ENCODE measurements at places on chromosomes 7 and 10.

- no peak for DNase-seq
Observed at GRCh38 chr7:47227762-47228177, 354.1 kb downstream of the TNS3 start.

GRCh38 chr7:117212969-117213877 lies 109.6 kb downstream of the WNT2 start:
- DNase-seq: no peak

DNA sequence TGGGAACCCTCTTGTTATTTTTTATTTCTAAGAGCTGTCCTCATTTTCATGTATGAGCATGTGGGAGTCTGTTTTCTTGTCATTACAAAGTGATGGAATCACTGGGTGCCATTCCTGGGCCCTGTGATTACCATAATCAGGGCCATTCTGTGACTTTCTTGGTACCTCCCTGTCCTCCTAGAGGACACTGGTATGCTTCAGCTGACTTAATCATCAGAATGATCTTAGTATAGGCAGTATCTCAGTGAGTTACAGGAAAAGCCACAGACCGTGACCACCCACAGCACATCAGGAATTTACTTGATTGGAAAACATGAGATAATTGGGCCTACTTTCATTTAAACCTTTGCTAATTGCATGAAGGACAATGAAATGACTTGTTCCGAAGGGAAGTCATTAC lies 7.2 kb downstream of the NOM1 start:
- DNase-seq: no peak

DNA sequence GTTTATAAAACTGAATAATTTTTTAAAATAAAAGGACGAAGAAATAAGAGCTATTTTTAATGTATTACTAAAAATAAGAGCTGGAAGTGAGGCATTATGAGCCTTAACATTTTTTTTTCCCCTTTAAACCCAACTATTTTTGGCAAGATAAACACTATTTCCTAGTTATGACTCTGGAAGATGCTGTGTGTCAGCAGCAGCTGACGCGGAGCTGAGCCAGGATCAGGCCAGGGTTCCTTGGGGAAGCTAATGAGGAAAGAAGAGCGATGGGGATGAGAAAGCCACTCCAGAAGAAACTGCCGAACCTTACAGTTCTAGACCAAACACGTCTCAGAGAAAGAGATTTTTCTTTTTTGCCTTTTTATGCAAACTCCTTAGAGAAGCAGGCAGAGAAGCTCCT lies 85.9 kb downstream of the USP6NL start:
- no peak for DNase-seq

DNA sequence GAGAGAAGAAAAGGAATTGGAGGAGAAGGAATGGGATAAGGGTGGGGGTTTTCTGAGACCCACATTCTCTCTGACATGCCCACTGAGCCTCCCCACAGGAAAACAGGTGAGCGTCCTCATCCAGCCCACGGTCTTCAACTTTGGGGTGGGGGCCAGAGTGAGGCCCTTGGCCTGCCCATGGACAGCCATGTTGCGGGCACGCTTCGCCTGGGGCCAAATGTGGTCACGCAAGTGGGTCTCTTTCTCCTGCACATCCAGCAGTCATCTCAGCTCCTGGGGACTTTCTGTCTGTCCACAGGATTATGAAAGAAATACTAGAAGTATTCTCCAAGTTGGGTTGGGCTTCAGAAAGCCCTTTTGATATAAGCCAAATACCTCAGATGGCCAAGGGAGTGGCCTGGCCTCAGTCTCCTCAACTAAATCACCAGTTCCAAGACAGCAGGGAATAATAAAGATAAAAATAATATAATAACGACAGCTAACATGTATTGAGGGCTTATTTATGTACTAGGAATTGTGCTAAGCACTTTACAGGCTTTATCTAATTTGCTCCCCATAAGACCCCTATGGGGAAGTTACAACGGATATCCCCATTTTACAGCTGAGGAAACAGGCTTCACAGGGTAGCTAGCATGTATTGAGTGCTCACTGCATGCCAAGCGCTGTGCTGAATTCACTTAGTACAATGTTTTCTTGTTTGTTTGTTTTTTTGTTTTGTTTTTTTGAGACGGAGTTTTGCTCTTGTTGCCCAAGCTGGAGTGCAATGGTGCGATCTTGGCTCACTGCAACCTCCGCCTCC lies 57.2 kb upstream of the LBX1 start:
- DNase-seq: no peak

- DNase-seq: peak; percentile 32
Observed at GRCh38 chr10:101367569-101368453, 13.8 kb downstream of the BTRC start.

DNA sequence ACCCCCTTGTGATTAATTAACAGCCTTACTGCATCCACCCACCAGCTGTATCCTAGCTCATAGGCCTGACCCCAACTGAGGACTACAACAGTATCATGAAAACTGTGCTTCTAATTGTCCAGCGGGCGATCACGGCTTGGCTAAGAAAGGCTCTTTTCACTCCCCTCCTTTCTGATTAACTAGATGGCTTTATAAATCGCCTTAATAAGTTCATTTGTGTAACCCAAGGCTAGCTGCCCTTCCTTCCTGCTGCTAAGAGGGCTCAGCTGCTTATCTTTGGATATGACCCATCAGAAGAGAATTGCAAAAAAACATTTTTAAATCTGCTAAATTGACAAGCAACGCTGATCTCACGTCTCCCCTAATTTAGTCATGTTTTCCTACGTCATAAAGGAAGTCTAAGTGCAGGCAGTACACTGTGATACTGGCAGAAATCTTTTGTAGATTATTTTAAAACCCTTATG lies 163.0 kb upstream of the LAMB4 start:
- no peak for DNase-seq

DNA sequence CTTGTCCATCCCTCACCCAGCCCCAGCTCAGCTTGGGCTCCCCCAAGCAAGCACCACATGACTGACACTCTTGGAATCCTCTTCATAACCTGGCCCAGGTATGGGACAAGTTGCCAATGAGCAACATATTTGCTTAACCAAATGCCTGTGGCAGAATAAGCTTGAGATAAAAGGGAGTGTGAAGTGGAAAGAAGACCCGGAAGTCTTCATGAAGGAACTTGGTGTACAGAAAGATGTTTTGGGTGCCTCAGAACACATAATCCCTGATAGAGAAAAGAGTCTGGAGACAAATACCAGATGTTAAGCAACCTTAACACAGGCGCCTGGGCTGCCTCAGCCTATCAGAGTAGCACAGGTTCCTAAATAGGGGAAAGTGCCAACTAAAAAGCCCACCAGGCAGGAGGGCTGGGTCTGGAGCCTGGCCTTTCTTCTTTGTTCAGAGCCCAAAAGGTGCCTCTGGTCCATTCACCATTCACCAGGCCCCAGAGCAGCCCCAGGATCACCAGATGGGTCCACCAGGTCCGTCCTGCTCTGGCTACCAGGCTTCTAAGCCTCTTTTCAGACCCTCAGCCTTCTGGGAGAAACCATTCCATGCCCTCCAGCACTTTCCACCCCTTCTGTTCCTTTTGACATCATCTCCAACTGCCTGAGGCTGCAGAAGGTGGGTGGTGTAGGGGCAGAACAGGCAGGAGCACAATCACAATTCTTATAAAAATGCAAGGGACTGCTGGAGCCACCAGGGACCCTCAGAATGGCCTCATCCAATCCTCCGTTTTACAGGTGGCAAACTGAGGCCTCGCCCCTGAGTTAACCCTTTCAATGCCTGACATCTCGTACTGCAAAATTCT lies 22.6 kb downstream of the KCNMA1 start:
- DNase-seq: no peak

DNA sequence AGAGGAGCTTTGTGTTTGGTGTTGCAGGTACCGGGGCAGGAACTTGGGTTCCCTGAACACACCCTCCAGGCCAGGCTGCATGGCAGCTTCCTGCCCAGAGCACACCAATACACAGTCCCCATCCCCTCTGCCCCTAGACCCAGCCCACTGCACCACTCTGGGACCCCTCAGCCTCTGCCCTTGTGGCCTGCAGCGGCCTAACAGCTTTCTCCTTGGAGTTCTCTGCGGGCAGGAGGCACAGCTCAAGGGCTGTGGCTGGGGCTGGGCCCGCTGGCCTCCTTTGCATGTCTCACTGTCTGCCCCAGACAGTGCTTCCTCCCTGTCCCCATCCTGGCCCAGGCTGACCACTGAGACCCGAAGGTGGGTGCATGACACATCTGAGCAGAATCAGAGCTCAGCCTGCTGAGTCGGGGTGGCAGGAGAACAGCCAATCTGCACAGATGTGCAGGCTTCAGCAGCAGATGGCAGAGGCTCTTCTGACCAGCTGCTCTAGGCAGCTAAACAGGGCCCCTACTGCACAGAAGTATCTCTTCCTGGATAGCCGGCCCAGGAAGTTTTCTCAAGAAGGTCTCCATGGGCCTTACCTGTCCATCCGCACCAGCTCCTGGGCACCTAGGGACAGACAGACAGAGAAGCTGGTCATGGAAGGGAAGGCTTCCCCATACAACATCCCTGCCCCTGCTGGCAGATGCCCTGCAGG lies 20.8 kb downstream of the VSIR start:
- no peak for DNase-seq

- no peak for DNase-seq
Observed at GRCh38 chr10:29642990-29643389, 8.2 kb upstream of the SVIL start.

GRCh38 chr7:120991161-120991560 lies 2.6 kb downstream of the CPED1 start:
- no peak for DNase-seq

GRCh38 chr7:50858528-50859245 lies 76.0 kb upstream of the GRB10 start:
- no peak for DNase-seq

GRCh38 chr10:33434933-33435332 lies 100.5 kb upstream of the NRP1 start:
- DNase-seq: no peak

DNA sequence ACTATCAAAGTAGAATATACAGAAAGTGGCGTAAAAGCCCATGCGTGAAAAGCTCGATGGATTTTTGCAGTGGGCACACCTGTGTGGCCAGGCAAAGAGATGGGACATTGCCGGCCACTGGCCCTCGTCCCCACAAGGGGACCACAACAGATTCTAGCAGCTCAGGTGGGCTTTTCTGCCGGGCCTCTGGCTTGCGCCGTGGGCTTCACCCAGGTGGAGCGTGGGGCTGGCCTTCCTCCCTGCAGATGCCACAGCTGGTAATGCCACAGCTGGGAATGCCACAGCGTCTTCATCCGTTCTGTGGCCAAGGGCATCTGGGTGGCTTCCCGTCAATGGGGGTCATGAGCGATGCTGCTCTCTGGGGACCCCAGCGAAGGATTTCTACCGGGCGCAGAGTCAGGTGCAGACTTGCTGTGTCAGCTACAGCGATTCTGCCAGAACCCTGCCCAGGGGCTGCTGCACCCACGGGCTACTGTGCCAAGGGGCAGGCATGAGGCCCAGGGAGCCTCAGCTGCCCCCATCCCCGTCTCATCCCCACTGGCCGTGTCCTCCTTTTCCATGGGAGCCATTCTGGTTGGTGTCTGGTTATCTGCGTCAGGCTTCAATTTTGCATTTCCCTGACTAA lies 52.5 kb upstream of the NKX6-2 start:
- DNase-seq: no peak

- DNase-seq: no peak
Observed at GRCh38 chr10:114110174-114110972, 63.6 kb downstream of the CCDC186 start.

Measured in fibroblast of skin of left biceps (primary cell).